SHP77 (cell line): ENCODE measurements at places on chromosomes 1 and 21.

DNA sequence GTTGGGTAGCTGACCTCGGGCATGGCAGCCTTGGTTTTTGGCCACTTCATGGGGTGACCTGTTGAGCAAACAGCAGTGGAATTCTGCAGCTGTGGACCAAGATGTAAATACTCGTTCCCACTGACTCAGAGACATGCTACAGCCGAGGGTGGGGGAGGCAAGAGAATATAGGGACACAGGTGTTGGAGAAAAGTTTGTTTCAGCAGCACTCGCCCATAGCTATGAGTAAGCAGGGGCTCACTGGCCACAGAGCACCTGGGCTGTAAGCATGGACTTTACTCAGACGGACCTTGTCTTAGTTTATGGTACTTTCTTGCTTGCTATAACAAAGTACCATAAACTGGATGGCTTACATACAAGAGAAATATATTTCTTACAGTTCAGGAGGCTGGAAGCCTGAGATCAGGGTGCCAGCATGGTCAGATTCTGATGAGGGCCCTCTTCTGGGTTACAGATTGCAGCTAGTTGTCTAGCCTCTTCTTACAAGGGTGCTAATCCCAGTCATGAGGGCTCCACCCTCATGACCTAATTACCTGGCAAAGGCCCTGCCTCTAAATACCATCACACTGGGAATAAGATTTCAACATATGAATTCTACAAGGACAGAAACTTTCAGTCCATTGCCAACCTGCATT, 437.2 kb upstream of the DAB1 start:
- DNase-seq = no peak

DNA sequence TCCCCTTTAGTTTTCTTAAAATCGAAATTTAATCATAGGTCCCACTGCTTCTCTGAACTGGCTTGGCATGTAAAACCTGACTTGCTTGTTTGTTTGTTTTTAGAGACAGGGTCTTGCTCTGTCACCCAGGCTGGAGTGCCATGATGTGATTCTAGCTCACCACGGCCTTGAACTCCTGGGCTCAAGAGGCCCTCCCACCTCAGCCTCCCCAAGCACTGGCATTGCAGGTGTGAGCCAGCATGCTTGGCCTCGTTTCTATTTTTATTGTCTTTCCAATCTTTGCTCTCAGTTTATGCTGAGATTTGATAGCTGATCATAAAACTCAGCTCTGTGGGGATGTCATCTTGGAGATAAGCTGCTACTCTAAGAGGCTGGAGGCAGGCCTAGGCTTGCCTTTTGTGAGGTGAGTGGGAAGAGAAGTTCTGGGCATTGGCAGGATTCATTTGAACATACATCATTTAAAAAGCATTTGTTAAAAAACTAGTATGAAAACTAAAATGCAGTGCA, 51.5 kb upstream of the GCLM start:
- no peak for DNase-seq

- DNase-seq = no peak
Observed at GRCh38 chr1:61005614-61006580, 76.5 kb upstream of the NFIA start.

- DNase-seq = no peak
Observed at GRCh38 chr21:38997051-38997842, 186.0 kb downstream of the PSMG1 start.

DNA sequence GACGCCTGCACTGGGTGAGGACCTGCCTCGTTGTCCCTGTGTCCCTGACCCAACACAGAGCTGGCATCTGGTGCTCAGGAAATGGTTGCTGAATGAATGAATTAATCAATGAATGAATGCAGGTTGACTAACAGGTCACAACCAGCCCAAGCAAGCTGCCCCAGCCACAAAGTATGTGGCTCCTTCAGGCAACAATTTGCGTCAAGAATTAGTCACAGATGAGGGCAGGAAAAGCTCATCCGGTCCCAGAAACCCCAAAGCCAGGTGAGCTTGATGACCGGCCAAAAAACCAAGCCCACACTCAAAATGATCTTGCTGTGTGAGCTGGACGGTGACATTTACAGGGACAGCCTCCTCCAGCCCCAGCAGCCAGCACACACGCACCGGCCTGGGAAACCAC, 40.6 kb upstream of the GPR153 start:
- no peak for DNase-seq

DNA sequence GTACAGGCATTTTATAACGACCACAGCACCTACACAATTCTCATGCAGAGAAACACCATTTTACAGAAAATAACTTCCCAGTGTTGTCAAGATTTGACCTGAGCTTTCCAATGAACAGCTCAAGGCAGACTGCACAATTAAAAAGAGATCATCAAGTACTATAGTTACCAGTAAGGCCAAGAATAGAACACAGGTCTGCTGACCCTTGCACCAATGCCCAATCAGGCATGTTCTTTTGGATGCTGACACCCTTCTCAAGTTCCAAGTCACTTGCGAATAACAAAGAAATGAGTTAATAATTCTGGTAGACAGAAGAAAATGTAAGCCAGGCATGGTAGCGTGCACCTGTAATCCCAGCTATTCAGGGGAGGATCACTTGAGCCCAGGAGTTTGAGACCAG, 101.9 kb downstream of the SLC45A1 start:
- no peak for DNase-seq

DNA sequence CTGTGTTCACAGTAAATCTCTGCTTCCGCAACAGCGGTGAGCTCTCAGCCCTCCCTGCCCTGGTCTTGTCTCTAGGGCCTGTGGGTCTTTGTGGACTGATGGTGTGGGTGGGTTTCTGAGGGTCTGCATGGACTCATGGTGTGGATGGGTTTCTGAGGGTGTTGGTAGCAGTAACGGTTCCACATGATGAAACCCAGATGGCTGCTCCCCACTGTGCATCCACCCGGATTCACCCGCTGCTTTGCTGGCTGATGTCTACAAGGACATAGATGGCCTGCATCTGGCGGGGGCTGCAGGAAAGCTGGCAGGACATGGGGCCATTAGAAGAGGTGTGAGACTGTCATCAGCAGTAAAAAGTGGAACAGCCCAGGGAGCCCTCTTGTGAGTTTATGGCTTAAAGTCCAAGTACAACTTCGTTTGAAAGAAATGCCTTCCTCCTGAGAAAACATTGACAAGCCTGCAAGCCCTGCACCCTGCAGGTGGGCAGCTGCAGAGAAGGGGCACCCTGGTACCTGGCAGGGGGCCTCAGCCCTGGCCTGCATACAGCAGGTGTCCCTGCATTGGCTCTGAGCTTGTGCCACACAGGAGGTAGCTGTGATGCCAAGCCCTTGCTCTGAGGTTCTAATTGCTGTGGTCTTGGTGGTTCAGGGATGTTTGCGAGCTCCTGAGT, 156.9 kb upstream of the COL6A1 start:
- DNase-seq = no peak

GRCh38 chr21:27196651-27197050, 229.8 kb upstream of the ADAMTS5 start:
- no peak for DNase-seq

GRCh38 chr1:162902416-162902815, 41.4 kb upstream of the CCDC190 start:
- no peak for DNase-seq

DNA sequence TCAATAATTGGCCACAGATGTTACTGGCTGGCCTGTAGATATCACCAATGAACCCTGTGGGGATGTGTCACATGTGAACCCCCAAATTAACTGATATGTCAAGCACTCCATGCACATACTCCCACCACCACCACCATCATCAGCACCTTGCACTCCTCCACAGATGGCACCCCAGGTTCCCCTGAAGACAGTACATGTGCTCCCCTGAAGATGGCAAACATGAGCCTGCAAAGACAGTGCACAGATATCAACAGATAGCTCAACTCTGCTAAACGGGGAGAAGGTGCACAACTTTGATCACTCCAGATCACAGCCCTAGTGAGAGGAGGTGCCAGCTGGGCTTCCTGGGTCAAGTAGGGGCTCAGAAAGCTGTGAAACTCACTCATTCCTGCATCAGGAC, 74.4 kb downstream of the CLCA4 start:
- no peak for DNase-seq

GRCh38 chr1:110040548-110040947, 6.1 kb downstream of the STRIP1 start:
- no peak for DNase-seq

GRCh38 chr1:243294723-243295121, 38.9 kb downstream of the SDCCAG8 start:
- DNase-seq = no peak

DNA sequence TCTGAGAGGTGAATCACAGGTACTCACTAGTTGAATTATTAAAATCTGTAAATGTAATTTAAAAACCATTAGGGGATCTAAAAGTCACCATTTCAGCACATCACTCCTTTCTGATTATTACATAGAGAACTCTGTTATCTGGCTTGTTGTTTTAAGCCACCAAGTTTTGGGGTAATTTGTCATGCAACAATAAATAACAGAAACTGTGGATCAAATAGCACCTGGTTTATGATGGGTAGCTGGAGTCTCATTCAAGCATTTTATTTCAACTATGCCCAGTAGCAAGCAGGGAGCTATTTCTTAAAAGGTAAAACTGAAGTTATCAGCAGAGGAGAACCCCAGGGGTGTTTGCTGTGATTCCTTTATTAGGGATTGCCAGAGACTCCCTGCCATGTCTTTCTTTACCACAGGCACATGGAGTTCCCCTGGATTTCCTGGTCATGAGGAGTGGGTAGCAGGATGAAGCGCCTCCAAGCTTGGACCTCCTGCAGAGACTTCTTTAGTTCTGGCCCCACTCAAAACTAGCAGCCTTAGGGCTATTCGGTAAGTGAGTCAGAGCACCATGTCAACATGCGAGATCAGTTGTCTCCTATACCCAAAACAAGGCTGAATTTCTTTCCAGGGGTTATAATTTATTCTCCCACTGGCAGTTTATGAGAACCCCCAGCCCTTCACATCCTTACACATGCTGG, 179.2 kb downstream of the GIPC2 start:
- no peak for DNase-seq

- no peak for DNase-seq
Observed at GRCh38 chr1:147664206-147664605, 6.1 kb downstream of the ACP6 start.

DNA sequence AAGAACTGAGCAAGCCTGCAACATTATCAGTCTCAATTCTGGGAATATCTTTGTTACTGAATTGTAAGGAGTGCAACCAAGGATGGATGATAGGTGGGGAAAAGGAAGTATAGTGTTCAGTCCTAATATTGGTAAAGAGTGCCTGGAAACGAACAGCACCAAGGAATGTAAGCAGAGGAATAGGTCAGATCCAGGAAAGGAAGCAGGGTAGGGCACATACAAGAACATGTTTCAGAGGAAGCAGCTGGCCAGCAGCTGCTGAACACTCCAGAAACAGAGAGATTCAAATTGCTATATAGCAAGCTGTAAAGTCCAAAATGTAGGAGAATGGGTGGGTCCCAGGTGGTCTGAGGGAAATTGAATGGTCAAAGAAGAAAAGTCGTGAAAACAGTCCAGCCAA, 37.9 kb downstream of the CRB1 start:
- peak; percentile 4 for DNase-seq

DNA sequence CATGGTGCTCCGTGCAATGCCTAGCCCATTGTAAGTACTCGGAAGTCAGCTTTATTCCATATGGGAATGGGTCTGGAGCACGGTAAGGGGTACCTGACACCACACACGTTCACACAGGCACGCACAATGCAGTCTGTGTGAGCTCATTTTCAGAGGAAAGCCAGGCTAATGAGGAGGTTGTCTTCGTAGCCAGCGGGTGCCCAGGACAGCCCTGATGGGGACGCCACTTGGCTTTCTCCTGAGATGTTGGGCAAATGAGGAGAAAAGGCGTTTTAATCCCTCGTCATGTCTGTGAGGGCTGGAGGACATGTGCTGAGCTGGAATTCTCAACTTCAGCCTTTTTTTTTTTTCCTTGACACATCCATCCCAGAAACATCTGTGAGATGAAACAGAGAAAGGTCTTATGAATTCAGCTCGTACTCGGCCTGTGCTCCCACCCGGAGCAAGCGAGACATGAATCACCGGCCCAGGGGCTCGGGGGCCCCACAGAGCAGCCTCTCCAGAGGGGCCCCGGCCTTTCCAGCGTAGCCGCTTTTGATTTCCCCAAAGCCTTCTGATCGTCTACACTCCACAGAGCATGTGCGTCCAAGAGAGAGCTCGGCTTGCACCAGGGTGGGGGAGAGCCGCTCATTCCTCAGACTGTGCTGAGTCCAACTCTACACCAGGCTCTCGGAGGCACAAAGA, 125.1 kb downstream of the EPHB2 start:
- DNase-seq = no peak

- peak; percentile 33 for DNase-seq
Observed at GRCh38 chr1:68174738-68175113, 57.6 kb downstream of the WLS start.

DNA sequence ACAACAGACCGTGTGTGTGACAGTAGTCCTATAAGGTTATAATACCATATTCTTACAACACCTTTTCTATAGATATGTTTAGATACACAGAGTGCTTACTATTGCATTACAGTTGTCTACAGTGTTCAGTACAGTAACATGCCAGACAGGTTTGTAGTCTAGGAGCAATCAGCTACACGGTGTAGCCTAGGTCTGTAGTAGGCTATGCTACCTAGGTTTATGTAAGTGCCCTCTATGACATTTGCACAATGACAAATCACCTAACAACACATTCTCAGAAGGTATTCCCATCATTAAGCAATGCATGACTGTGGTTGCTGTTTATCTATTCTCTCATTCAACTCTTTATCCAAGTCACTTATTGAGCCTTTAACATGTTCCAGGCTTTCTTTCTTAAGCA, 1.8 kb upstream of the WLS start:
- DNase-seq = no peak

DNA sequence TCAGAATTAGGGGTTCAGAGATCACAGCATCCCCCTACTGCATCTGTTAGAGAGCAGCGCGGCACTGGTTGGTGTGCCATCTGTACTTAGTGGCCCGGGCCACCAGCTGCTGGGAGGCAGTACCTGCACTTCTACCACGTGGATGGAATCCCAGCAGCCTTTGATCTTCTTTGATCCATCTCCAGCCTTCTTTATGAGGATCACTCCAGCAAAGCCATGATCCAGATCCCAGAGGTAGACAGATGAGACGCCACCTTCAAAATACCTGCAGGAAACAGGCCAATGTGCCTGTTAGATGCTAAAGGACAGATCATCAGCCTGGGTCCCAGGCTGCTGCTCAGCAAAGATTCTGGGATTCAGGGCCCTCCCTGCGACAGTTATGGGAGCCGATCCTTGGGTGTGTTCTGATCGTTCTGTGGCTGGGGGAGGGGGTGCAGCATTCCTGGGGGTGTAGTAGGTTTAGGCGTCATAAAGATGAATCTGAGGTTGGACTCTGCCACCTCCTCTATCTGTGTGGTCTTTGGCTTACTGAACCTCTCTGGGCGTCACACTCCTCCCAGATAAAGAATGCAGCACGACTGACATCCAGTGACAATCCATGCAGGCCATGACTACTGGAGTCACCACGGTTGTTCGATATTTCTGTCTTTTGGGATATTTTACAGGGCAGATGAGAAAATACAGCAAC, 45.3 kb downstream of the SLC66A1 start:
- no peak for DNase-seq

GRCh38 chr1:167839009-167839408, 74.9 kb downstream of the ADCY10 start:
- no peak for DNase-seq

DNA sequence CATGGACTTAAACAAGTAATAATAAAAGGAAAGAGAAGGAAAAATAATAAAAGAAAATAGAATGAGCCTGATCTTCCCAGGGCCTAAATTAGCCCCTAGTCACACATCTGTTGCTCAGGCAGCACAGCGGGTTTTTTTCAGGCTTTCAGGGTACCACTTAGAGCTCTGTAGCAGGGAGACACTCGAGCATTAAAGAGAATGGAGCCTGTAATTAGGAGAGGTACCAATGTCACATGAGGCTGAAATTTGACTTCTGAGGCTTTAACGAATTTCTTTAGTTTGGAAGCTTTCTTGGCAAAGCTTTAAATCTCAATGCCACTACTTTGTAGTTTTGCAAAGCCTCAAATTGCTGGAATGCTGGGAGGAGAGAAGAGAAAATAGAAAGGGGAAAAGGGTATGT, 116.3 kb downstream of the AK5 start:
- no peak for DNase-seq
